ENCODE measurements at places on chromosomes 2 and 18.

DNA sequence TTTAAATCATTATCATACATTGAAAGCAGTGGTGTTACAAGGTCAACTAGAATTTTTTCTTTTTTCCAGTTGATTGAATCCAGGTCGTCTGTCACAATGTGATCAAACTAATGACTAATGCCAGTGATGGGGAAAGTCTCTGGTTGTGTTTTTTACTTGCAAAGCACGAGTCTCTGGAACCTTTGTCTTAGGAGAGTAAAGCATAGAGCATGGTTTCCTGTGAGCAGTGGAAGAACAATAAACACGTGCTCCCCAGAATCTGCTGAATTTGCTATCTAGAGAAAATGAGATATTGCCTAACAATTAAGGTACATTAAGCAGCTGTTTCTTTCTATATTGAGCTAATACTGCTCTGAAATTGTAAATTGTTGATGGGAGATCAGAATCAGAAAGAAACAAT, 1332.4 kb upstream of the TMEFF2 start:
- no peak for DNase-seq

GRCh38 chr2:44970846-44971450, 29.4 kb downstream of the SIX3 start:
- DNase-seq: no peak

- no peak for DNase-seq
Observed at GRCh38 chr2:65429786-65430602, 2.4 kb downstream of the SPRED2 start.

- DNase-seq: no peak
Observed at GRCh38 chr18:59993560-59993959, 93.8 kb downstream of the PMAIP1 start.

GRCh38 chr2:235311044-235311443, 182.8 kb upstream of the AGAP1 start:
- no peak for DNase-seq

GRCh38 chr2:126932966-126933710, 34.4 kb downstream of the TEX51 start:
- DNase-seq: no peak

GRCh38 chr18:25650201-25650941, 298.4 kb upstream of the ZNF521 start:
- no peak for DNase-seq

DNA sequence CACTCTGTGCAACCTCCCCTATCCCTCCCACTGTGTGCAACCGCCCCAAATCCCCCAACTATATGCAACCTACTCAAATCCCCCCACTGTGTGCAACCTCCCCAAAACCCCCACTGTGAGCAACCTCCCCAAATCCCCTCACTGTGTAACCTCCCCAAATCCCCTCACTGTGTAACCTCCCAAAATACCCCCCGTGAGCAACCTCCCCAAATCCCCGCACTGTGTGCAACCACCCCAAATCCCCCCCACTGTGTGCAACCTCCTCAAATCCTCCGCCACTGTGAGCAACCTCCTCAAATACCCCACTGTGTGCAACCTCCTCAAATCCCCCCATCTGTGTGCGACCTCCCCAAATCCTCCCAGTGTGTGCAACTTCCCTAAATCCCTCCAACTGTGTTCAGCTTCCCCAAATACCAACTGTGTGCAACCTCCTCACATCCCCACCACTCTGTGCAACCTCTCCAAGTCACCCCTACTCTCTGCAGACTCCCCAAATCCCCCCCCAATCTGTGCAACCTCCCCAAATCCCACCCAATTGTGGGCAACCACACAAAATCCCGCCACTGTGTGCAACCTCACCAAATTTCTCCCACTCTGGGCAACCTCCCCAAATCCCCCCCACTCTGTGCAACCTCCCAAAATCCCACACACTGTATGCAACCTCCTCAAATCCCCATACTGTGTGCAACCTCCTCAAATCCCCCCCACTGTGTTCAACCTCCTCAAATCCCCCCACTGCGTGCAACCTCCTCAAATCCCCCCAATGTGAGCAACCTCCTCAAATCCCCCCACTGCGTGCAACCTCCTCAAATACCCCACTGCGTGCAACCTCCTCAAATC, 114.1 kb downstream of the TPO start:
- DNase-seq: no peak

DNA sequence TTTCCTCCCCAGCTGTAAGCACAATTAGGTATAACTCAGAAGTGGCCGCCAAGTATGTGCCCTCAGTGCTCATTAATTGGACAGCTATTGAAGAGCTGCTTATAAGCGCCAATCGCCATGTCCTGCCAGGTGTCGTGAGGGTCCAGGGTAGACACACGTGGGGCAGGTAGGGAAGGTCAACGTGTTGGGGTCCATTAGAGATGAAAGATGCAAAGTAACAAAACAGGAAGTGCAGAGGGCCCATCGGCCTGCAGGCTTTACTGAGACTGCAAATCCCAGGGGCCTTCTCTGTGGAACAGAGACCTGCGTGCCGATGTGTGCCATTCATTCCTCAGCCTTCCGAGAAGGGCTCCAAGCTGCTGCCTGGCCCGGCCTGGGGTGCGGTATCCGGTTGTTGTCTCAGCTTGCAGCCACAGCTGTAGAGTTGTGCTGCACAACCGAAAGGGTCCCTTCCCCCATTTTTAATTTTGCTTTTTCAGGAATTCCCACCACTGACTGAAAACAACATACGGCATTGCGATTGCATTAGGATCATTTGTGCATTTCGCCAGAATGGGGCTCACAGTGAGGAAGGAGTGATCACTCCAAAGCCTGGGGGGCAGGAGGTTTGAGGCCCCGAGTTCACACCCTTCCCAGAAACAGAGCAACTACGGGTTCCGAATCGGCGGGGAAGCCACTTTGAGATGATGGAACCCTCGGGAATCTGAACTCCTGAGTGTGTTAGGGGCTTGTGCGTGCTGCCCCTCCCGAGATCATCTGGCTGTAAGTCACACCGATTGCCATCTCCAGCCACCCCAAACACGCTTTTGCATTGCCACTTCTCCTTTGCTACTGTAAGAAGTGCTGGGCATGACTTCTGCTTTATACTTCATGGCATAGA, 94.3 kb downstream of the TSHZ1 start:
- DNase-seq: no peak

DNA sequence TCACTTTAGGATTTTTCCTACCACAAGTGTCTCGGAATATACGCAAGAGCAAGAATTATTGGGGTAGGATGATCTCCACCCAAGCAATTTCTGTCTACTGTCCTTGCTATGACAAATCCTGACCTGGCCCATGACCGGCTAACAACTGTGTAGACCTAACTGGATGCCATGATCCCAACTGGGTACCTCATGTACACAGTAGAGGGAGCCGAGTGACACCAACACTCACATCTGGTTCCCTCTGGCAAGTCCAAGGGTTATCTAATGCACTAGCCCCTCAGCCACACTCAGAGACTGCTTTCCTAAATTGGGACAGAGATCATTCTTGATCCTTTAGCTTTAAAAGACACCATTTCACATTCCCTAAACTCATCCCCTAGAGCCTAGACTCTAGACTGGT, 60.7 kb upstream of the ZNF532 start:
- no peak for DNase-seq

DNA sequence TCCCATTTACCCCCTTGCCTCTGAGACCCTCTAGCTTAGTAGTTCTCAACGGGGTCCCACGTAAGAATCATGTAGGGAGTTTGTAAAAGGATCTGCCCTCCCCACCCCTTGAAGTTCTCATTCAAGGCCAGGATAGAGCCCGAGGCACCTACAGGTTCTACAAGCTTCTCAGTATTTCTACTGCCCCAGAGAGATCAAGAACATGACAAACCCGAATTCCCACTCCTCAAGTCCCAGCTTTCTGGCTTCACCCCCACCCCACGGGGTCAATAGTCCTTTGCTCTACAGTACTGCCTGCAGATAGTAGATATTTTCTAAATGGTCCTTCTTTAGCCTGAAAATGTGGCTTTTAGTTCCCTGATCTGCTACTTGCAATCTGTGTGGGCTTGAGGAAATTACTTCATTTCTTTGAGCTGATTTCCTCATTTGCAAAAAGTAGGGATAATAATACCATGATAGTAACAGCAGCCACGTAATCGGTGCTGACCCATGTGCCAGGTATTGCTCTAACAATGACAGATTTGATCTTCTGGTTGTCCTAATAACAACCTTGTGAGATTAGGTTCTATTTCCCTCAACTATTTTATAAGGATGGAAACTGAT, 7.1 kb downstream of the CIB4 start:
- no peak for DNase-seq

DNA sequence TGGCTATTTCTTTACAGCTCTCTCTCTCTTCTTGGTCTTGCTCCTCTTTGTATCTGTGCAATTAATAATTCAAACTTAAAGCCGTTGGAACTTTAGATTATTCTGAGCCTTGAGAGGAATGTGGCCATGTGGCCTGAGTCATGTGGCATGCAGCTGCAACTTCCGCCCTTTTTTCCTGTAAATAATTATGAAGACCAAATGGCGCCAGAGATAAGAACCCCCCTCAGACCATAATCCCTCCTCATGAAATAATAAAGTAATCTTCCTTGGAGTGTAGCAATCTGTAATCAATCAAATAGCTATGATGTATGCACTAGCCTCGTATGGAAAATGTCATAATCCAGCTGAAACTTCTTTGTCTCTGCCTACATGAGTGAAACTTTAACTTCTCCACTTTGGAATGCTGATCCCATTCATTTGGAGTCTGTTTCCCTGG, 13.5 kb upstream of the TWSG1 start:
- DNase-seq: no peak

DNA sequence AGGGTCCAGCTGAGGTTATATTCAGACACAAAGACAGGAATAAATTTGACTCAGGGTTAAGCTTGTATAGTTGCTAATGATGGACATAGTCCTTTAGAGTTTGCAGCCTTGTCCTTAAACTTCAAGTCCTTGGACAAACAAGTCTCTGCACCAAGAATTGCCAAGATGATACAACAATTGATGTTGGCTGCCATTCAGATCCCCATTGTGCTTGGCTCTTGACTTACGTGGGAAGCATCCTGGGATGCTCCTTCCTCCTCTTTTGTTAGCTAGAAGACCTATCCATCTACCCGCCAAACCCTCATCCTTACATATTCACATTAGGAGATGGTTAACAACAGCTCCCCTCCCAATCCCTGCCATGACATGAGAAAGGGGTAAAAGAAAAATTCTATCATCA, 115.6 kb downstream of the RDH14 start:
- DNase-seq: no peak
